NCI-H2029 (cell line): ENCODE measurements at places on chromosomes 3 and 15.
A peak's percentile ranks its signal among the peaks of the same experiment; 100 is the strongest.

DNA sequence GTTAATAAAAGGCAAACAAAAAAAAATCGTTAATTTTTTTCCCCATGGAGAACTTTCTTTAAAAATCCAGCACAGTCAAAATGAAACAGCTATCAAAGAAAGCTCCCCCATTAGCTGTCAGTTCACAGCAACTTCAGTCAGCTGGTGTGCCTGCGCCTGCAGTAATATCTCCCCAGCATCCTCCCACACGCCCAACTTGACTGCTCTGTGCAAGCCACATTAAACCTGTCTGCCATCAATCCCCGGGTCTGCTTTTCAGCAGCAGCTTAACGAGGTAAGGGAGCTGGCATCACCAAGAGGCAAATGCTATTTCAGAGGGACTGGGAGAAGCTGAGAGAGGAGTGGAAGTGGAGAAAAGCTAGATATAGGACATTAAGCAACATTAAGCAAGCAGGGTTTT, 337.5 kb downstream of the GAP43 start:
- DNase-seq = no peak

- DNase-seq = no peak
Measured at GRCh38 chr3:179068779-179069530, 2.7 kb downstream of the ZMAT3 start.

DNA sequence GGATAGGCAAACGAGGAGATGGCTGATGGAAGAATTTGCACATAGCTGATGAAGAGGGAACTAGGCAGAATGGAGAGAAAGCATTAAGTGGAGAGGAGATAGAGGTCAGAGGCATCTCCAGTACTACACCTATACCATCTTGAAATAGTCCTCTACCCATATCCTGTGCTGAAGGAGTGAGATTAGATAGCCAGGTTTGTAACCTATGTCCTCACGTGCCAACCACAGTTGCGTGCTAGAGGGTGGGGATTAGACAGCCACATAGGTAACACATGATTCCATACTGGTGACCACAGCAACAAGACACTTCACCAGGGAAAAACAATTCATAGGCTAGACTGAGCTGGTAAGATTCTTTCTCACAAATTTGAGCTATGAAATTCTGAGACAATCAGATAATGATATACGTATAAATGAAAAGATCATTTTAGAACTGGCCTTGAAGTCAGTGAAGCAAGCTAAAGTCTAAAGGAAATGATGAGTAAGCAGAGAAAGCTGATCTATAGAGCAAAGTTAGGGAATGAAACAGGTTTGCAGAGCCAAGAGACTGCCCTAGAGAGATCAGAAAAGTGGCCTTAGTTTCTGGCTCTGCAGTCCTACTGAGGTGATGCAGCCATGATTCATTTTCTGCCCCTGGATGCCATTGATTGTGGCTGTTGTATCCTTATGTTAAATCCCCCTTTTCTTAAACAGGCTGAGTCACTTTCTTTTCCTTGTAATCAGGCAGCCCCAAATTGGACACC, 17.7 kb downstream of the MYNN start:
- DNase-seq = no peak

DNA sequence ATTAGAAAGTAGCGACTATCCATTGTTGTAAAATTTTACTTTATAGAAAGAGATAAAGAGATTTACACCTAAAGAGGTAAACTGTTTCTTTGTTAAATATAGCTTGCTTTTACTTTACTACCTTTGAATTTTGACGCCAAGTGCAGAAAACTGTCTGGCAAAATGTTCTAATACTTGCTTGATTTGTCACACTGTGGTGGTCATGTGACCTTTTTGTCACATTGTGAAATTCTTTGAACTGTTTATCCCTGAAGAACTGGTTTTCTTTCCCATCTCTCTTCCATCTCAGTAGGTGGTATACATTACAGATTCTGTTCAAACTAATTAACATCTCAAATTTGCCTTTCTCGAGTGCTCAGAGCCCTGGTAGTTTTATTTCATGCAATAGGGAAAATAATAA, 327.4 kb downstream of the NAALADL2 start:
- no peak for DNase-seq

GRCh38 chr3:180457225-180457624, 144.7 kb upstream of the TTC14 start:
- DNase-seq = no peak

GRCh38 chr15:25859838-25860645, 3.1 kb downstream of the ATP10A start:
- DNase-seq = no peak

- no peak for DNase-seq
Measured at GRCh38 chr3:153289334-153289808, 127.3 kb downstream of the RAP2B start.

DNA sequence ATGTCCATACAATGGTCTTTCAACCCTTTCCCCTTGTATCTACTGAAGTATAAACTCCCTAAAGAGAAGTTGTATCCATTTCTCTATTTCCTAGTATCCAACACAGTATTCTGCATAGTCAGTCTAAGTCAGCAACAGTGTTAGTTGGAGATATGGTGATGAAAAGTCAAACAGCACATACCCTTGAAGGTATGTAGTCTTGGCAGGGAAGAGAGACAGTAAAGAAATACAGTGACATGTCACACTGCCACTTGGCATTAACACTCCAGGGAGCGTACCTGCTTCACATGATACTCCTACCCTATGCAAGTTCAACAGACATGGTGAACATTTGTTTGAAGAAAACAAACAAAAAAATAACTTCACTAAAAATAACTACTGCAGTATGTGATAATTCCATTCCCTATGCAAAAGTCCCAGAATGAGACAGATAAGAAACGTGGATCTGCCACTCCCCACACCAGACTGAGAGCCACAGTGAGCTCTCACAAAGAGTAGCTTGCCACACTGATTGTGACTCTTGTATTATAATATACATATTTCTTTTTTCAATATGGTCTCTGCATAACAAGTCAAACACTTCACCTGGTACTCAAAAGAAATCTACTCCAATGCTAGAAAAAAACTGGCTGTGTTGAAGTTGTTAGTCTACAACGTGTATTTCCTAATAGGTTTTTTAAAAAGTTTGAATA, 5.9 kb downstream of the PDCD10 start:
- DNase-seq = no peak

- no peak for DNase-seq
Measured at GRCh38 chr3:26840272-26840870, 217.8 kb downstream of the LRRC3B start.

GRCh38 chr3:182436547-182436946, 356.8 kb upstream of the ATP11B start:
- peak; percentile 89 for DNase-seq

- no peak for DNase-seq
Measured at GRCh38 chr3:44318891-44319311, 19.7 kb upstream of the TCAIM start.

GRCh38 chr3:136804141-136804540, 14.8 kb upstream of the SLC35G2 start:
- no peak for DNase-seq

DNA sequence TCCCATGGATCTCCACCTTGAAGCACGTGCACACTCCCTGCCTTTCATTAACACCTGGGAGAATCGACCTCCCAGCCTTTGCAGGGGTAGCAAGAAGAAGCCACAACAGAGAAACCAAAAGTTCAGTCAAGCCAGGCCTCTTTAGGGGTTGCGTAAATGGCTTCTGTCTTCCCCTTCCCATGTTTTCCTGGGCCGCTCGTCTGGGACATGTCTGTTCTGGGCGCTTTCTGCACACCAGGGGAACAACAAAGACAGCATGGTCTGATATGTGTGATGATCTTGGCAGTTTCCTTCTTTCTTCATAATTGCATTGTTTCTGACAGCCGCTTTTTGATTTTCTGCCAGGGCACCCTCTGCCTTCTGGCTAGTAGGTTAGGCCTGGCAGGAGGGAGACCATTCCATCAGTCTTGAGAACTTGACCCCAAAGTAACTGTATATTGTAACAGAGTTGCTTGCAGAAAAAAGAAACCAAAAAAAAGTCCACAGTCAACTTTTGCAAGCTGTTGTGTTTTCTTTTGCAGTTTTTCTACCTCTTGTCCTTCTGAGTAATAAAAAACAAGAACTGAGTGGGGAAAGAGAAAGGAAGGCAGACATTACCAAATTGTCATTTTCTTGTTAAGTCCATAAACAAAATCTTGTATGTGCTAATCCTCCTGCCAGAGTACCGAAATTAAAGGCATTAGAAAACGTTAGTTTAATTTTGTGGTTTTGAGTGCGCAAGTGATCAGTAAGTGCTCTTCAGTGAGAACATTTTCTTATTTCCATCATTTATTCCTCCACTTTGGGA, 56.0 kb upstream of the FURIN start:
- DNase-seq = no peak

DNA sequence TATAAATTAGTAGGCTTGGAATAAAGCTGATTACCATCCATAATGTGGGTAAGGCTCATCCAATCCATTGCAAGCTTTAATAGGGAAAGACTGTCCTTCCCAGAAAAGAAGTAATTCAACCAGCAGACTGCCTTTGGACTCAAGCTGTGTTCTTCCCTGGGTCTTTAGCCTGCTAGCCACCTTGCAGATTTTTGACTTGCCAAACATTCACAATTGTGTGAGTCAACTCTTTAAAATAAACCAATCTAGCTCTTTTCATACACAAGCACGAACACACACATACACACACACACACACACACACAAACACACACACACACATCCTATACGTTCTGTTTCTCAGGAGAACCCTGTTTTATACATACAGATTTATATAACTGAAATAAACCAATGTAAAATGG, 248.1 kb downstream of the NAALADL2 start:
- no peak for DNase-seq

DNA sequence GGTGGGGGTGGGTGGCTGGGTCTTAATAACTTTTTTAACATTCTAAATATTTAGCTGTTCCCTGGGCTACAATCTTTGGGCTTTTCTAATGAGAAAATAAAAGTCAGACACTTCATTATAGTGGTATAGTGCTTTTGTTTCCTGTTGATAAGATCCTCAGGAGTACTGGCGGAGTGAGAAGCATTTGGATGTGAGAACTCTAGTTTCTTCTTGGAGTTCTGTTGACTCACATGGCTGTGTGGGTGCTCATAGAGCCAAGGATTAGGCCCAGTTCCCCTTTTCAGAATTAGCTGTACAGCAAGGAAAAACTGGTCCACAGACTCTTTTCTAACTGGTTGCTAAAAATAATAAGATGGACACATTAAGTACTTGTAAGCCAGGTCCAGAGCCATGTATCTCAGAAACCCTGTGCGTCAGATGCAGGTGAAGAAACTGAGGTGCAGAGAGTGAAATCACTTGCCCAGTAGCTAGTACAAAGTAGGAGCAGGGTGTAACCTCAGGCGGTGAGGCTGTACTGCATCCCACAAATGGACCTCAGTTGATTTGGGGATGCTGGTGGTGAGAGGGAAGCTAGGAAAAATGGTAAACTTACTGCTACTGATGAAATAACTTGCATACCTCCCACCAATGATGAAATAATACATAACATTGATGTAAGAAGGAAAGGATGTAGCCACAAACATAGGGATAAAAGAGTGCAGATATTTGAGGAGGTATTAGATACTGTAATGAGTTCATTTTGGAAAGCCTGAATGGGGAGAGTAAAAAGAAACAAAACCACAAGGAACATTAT, 2.3 kb downstream of the ITPR1 start:
- no peak for DNase-seq

- DNase-seq = no peak
Measured at GRCh38 chr3:67044295-67044694, 46.2 kb downstream of the KBTBD8 start.

DNA sequence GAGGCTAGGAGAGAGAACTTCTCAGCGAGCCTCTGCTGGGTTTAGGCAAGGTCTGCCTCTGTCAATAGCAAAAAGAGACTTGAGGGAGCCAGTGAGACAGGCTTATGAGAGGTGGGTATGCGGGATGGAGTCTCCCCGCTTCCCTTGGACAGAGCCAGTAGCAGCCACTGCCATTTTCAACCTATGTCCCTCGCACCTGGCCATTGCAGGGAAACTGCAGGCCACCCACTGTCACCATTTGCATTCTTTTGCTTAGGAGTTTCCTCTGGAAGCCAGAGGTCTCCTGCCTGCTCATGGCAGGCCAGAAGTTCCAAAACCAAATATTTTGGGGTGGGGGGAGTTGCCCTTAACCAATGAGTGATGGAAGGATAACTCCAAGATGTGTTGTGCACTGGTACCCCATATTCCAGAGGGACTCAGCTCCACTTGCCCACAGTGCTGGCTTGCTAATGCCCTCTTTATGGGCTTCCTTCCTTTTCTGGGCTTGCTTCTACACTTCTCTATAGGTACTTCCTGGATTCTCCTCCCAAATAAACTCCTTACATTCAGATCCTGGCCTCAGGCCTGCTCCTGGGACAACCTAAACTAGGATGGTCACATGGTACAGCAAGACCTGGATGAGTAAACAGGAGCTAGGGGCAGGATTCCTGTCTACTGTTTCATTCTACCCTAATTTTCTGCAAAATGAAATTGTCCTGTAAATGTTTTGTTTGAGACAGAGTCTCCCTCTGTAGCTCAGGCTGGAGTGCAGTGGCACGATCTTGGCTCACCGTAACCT, 108.9 kb upstream of the PROK2 start:
- no peak for DNase-seq

GRCh38 chr15:51576911-51577500, 45.6 kb downstream of the DMXL2 start:
- no peak for DNase-seq

GRCh38 chr3:34676436-34676835, 878.0 kb downstream of the PDCD6IP start:
- DNase-seq = no peak

GRCh38 chr15:68418611-68419161, 13.3 kb downstream of the ITGA11 start:
- DNase-seq = peak; percentile 1

GRCh38 chr3:70225146-70225545, 87.3 kb downstream of the MDFIC2 start:
- no peak for DNase-seq

GRCh38 chr3:135141160-135141559, 346.1 kb downstream of the EPHB1 start:
- no peak for DNase-seq

DNA sequence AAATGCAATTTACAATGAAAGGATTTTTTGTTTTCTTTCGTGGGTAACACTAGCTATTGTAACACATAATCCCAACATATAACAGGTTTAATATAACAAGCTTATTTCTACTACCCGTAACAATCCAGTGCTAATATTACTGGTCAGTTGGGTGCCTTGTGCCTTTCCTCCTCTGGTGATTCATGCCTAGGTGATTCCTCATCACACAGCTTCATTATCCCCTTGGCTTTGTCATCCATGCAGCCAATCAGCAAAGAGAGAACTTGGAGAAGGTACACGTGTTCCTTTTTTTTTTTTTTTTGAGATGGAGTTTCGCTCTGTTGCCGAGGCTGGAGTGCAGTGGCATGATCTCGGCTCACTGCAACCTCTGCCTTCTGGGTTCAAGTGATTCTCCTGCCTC, 30.7 kb downstream of the CHST14 start:
- DNase-seq = no peak

GRCh38 chr3:149095487-149095886, 9.2 kb upstream of the HLTF start:
- no peak for DNase-seq
